ENCODE measurements at places on chromosomes 2 and 18.

- no peak for DNase-seq
Measured at GRCh38 chr2:161946489-161947107, 127.4 kb downstream of the DPP4 start.

- no peak for DNase-seq
Measured at GRCh38 chr18:31281437-31281836, 36.5 kb upstream of the DSG1 start.

DNA sequence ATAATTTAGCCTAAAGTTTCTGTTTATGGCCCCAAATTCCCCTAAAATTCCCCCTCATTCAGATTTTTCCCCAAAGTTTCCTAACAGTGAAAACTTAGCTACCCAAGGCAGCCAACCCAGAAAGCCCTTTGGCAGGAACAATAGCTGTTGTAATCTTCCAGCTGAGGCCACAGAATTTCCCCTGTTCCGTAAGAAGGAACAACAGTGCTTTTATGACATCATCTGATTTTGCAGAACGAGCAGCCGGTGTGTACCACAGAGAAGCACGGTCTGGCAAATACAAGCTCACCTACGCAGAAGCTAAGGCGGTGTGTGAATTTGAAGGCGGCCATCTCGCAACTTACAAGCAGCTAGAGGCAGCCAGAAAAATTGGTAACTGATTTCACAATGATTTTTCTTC, 6.3 kb downstream of the TNFAIP6 start:
- DNase-seq, result no peak

GRCh38 chr18:10086458-10087210, 172.8 kb downstream of the VAPA start:
- no peak for DNase-seq

Data from NCI-H524 treated with DMSO at 0.1 percent for 48 hours (cell line).